ENCODE measurements at places on chromosomes 2 and 18.

DNA sequence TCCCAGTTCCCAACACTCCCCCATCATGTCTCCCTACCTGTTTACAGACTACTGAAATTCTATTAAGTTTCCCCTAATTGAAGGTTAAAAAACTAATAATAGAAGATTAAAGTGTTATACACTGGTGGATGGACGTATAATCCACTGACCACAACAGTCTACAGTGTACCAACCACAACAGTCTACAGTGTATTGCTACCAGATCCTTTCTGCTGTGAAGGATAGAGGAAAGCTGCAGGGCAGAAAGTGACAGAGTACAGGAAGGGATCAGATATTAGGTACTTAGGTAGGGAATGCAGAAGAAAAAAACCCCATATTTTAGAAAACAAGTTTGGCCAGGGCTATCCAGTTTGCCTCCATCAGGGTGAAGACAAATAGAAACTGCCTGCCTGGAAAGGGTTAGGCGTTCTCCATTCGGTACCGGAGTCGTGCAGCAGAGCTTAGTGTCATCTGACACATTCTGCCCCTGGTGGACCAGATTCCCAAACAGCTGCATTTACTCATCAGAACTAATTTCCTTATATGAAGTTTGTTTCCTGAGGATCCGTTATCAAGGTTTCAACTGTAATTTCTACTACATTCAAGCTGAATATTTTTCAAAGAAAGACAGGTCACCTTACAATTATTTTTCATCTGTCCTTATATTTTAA, 49.9 kb downstream of the KLF7 start:
- no peak for DNase-seq

- no peak for DNase-seq
These were observed 3.0 kb downstream of the LYPD6B start for GRCh38 chr2:149041482-149041881.

DNA sequence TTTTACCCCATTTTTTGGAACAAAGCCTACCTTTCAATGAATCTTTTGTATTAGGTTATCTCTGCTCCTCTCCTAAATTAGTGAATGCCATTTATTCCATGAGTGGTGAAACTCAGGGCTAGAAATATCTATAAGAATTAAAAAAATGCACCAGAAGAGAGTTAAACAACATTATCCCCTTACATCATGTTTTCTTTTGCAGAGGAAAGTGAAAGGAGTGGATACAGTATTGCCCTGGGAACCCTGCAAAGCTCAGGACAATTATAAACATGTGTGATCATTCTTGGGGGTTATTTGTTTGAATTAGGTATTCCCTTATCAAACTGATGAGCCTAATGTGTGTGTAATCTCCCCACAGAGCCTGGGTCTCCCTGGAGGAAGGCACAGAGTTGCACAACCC, 559.2 kb downstream of the RNF144A start:
- no peak for DNase-seq

- DNase-seq = no peak
These were observed 41.7 kb downstream of the PLEKHM3 start for GRCh38 chr2:207983641-207984042.

All from stimulated activated CD4-positive, alpha-beta T cell treated with anti-CD3 and anti-CD28 coated beads, Interleukin-4, amount 100 ng/mL, for 48 hours (primary cell).